ENCODE measurements at places on chromosomes 1 and 21.

DNA sequence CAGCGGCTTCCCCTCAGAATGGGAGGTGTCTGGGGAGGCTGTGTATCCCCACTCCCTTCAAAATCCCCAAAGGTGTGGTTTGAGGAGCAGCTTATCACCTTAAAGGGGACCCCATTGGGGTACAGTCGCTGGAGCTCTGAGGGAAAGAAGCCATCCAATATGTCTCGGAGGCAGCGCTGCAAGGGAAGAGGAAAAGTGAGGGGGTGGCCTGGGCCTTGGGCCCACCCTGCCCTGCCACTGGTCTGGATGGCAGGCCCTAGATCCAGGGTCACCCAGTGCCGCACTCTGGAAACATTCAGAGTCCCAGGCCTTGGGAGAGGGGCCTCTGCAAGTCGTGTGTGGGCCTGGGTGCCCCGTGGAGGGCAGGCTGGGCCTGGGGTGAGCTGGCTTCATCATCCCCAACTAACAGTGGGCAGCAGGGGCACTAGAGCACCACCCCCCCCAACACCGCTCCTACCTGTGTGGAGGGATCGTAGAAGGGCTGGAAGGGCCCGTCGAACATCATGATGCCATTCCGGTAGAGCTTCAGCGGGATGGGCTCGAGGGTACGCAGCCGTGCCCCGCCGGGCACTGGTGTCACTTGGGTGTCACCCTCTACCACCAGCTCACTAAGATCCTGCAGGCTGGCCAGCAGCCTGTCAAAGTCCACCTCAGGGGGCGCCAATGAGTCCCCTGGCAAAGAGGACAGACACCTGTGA lies 5.6 kb downstream of the SH3BGRL3 start:
- no peak for DNase-seq

DNA sequence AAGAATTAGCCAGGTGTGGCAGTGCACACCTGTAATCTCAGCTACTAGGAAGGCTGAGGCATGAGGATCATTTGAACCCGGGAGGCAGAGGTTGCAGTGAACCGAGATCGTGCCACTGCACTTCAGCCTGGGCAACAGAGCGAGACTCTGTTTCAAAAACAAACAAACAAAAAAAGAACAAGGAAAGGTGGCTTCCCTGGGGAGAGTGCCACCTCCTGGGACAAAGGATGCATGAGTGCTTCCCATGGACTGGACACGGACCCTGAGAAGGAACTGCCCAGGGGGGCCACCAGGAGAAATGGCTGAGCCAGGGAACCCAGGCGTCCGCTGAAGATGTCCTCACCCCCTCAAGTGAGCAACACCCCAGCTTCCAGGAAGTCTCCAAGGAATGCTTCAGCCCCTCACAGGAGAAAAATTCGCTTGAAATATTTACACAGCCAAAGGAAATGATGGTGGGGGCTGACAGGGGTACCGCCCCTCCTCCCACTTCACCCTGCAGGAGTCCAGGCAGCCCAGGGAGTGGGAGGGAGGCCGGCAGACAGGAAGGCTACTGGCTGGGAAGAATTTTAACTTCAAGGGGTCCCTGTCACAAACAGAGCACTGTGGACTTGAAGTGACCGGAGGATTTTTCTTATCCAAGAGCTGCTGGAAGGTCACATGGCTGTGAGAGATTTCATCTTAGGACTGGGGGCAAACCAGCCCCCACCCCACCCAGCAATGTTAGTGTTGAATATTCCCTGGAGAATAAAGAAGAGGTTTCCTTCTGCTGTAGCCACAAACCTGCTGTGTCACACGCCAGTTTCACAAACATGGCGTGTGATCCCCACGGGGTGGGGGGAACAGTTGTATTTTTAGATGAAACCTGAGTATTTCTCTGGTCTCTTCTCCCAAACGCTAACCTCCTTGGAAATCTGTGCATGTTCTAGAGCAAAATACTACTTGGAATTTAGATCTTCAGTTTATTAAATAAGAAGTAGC lies 90.8 kb upstream of the SLC25A33 start:
- no peak for DNase-seq

DNA sequence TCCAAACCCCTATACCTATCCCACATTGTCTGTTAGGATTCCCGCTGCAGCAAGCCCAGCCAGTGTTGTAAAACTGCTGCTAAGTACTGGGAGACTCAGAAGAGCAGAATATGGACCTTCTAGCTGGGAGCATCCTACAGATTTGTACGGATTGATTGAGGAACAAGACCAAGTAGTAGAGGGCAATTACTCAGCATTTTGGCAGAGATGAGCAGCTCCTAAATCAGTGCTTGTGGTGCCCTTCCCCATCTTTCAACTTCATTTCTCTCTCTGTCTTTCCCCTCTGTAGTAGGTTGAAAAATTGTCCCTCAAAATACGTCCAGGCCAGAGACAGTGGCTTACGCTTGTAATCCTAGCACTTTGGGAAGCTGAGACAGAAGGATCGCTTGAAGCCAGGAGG lies 37.3 kb upstream of the HTR1D start:
- no peak for DNase-seq

DNA sequence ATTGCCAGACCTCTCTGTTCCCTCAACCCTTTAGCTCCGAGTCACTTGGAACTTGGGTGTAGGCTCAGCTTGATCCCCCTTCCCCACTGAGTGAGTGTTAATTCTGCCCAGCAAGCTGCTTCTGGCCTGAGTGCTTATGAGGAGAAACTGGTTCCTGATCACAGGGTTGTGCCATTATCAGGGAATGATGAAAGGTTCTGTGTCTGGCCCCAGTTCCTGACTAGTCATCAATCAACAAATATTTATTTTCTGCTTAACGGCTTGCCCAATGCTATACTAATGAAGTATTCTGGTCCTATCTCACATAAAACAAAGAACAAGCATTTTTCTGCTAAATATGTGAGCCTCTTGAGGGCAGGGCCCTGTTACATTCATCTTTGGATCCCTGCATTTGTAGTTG lies 20.8 kb downstream of the CC2D1B start:
- no peak for DNase-seq

GRCh38 chr1:94273111-94273510 lies 35.7 kb upstream of the ARHGAP29 start:
- no peak for DNase-seq

DNA sequence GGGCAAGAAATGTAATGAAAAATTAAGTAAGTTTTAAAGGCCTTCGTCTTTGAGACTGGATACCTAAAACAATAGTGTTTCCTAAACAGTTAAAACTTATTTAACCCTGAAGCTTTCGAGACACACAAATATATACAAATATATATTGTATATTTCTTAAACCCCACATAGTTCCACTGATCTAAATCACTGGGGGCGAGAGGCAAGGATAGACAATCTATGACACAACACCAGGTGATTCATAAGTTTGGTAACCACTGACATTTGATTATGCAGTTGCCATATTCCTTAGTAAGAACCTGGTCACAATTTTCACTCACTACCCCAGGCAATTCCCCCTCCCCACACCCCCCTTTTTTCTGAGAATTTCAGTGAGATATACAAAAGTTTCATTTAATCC lies 55.3 kb upstream of the BOLA1 start:
- DNase-seq, result no peak

DNA sequence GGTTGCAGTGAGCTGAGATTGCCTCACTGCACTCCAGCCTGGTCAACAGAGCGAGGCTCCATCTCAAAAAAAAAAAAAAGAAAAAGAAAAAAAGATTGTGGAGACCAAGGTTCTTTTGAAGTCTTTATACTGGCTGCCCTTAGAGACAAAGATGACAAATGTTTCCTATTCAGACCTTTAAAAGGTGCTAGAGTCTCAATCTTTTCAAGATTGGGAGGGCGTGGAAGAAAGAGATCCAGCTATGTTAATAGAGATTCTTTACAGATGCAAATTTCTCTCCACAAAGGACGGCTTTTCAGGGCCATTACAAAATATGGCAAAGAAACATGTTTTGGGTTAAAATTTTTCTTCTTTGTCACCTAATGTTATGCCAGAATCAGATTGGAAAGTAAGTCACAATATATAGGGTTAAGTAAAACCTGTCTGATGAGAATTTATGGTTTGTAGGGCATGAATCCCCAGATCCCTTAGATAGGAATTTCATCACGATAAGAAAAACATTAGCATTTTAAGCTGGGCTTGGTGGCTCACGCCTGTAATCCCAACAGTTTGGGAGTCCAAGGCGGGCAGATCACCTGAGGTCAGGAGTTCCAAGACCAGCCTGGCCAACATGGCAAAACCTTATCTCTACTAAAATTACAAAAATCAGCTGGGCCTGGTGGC lies 13.0 kb upstream of the MORC3 start:
- no peak for DNase-seq

DNA sequence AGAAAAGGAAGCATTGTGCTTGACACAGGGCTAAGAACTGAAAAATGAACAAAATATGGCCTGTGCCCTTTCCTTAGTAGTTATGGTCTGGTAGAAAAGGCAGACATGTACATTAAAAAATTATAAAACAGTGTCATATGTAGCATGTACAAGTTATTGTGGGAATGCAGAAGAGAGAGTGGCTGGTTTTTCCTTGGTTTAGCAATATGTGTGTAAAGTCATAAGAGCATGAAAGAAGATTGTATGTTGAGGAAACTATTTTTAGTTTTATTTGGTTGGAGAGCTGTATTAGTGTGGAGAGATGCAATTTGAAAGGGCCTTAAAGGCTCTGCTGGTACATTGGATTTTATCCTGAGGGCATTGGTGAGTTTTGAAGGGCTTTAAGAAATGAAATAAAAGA lies 145.8 kb downstream of the PDE4B start:
- no peak for DNase-seq

- DNase-seq, result no peak
Observed at GRCh38 chr1:110672753-110673108, 2.0 kb downstream of the KCNA3 start.

GRCh38 chr21:15533618-15534017 lies 196.2 kb upstream of the USP25 start:
- no peak for DNase-seq

DNA sequence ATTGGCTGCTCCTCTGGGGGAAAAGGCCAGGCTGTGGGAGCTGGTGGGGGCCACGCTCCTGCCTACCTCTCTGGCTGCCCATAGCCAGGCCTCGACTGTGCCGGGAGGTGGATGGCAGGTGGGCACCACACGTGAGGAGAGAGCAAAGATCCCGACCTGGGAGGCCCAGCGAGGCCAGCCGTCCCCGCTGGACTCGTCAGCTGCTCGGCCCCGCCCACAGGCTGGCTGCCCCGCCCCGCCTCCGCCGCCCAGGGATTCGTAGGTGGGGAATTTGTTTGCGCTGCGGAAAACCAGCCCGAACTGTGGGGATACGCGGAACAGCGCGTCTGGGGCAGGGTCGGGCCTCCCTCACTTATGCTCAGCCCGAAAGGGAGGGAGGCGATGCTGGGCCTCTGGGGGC lies 31.7 kb downstream of the TP73 start:
- DNase-seq, result no peak

DNA sequence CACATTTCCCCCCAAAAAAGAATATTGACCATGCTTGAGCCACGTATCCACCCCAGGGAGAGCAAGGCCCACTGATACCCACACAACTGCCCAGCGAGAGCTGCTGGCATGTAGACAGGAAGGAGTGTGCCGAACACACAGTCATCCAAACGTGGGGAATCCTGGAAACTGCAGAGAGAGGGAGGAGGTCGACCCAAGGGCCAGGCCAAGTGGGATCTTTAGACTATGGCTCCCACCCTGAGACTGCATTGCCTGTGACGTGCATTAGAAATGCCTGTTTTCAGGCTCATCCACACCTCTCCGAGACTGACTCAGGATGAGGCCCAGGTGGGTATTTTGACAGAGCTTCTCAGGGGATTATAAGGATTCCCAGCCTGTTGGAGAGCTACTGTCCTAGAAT lies 25.9 kb downstream of the NIPAL3 start:
- no peak for DNase-seq

DNA sequence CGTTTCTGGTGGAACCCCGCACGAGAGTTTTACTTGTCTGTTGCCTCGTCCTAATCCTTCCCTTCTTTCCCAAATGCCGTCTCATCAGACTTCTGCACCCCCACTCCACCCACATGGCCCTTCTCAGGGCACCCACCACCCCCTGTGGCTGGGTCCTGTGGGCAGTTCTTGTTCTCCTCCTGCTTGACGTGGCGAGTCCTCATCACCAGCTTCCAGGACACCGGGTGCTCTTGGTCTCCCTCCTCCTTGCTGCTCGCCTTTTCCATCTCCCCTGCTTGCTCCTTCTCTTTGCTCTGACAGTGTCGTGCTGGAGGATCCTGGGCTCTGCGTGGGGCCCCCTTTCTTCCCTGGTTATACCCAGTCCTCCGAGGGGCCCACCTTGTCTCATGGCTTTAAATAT lies 51.8 kb downstream of the B3GALT5 start:
- DNase-seq, result no peak
